EH (cell line): ENCODE measurements at places on chromosomes 6 and 20.
A peak's percentile ranks its signal among the peaks of the same experiment; 100 is the strongest.

- peak; percentile 85 for DNase-seq
These were observed 17.1 kb downstream of the OR2B2 start for GRCh38 chr6:27894839-27895762.

DNA sequence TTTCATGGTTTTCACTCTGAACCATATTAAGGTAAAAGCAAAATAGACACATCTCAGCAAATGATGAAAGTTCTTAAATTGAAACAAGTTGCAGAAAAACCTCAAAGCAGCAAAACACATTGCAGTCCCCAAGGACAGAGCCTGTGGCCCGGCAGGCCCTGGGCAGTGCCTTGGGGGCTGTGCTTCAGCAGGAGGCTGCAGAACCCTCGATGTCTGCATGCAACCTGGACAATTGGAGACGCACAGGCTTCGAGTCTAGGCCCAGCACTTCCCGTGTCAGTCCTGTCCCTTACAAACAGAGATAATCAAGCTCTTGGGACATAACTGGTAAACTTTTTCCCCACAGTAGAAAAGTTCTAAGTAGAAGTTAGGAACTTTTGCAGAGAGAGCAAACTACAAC is 9.2 kb downstream of the PYGB start:
- DNase-seq: no peak

DNA sequence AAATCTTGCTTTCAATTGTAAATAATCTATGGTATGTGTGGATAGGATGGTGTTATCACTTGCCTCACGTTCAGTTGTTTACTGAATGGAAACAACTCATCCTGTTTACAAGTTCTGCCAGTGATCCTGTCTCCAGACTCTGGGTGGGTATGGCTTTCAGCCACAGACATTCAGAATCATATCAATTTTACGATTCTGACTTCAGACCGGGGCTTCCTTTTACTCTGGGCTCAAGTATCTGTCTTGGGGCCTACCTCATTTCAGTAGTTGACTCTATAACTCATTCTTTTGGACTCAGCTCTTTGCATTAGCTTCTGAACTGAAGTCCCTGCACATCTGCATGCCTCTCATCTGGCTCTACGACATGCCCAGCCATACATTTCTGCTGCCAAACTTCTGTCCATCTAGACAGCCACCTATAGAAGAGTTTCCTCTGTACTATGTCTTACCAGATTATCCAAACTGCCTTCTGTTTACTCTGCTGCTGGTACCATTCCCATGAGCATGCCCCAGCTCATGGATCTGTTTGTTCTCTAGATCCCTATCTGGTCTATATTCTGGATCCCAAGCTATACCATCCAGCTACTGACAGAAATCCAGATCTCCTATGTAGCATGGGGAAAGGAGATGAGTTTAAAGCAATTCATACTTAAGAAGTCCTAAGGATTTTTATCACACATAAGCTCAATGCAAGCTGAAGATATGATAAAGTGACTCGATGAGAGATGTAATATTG is 34.3 kb downstream of the FYN start:
- no peak for DNase-seq

- peak; percentile 41 for DNase-seq
These were observed 21.9 kb upstream of the RREB1 start for GRCh38 chr6:7085911-7086310.

DNA sequence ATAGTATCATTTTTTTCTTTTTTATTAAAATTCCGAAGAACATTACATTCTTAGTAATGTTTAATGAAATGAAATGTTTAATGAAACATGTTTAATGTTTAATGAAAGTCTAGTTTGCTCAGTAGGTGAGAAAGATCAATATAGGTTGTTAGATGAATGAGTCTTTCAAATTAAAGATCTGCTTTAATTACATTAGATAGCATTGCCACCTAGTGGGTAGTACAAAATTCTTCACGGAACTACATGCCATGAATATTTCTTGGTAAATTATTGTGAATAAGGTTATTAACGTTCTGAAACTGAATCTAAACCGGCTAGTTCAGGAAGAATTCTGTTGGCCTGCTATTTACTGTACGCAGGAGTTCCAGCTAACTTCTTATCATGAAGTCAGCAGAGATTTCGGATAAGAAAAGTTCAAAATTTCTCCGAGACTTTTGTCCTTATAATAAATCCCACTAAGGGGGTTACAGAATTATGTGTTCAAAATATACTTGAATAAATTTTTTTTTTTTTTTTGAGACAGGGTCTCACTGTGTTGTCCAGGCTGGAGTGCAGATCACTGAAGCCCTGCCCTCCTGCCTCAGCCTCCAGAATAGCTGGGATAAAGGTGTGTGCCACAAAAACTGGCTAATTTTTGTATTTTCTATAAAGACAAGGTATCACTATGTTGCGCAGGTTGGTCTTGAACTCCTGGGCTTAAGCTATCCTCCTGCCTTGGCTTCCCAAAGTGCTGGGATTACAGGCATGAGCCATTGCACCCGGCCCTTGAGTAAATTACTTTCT is 7.9 kb upstream of the GMNN start:
- DNase-seq: peak; percentile 57

DNA sequence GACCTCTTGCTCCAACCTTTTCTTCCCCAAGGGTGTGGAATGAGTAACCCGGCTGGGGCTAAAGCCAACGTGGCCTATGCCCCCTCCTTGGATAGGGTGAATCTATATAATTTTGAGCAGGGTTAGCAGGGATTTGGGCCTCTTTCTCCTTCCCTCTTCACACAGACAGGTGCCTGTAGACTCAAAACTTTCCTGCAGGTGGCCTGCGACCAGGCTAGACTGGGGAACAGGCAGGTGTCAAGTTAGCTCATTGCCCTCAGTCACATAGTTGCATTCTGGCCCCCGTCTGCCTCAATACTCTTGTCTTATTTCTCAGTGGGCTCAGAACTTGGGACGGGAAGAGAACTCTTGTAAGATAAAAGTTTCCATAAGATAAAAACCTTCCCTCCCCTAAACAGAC is 243.0 kb downstream of the ATXN1 start:
- DNase-seq: no peak

DNA sequence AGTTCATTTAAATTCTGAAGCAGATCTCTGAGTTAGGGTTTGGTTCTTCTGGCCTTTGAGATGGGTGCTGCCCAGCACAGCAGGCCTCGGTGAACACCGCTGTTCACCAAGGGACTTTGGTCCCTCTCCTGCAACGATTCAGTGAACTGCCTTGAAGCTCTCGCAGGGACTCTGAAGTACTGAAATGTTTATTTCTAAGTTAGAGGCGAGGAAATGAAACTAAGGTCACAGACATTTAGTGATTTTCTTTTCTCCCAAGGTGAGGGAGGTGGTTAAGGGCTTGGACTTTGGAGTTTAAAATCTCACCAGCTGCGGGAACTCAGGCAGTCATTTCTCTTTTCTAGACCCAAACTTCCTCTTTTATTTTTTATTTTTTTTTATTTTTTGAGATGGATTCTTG is 26.2 kb downstream of the E2F3 start:
- no peak for DNase-seq

GRCh38 chr6:38501931-38502330 is 137.8 kb downstream of the BTBD9 start:
- DNase-seq: no peak

DNA sequence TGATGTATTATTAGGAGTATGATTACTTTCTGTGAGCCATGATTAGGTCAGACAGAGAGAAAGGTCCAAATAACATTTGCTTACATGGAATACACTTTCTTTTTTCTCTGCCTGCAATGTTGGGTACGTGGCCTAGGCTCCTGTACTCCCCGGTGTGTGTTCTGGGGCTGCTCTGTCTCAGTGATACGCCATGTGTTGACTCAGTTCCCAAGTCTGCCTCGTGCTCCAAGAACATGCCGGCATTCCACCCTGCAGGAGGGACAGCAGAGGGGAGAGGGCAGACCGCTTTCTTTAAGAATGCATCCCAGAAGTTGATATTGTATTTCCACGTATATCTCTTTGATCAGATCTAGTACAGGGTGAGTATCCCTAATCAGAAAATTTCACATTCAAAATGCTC is 33.3 kb upstream of the THBS2 start:
- DNase-seq: no peak

DNA sequence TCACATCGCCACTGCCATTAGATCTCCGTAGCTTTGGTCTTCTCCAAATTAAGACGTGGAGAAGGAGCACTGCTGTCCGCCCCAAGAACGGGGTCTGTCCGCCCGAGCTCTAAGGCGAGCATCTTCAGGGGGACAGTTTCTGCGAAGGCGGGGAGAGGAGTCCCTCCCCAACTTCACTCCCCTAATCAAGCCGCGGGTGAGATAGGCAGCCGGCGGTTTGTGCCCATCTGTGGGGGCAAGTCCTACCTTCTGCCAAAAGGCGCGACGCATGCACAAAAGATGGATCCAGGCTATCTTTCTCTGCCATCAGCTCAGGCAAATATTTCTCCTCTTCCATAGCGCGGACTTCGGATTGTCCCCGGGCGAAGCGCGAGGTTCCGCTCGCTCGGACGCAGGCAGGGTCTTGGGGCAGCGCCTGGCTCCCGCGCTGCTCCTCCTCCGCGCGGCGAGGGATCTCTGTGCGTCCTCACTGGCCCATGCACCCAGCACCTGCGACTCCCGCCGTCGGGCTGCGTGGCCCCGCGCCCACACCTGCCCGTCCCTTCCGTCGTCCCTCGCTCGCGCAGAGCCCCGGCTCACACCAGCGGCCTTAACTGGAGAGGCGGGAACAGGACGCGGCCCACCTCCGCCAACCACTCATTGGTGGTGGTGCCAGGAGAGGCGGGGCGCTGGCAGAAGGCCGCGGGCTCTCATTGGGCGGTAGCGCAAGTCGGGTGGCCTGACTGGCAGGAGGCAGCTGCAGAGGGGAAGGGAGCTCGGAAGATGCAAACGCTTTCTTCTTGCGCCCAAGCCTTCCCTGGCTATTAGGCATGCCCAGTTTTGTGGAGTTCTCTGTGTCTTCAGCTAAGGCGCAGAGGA is at the start of gene KHDRBS2:
TSS of gene KHDRBS2 (minus strand) at position 614 of the 858 bp plus-strand sequence.
- no peak for DNase-seq

- no peak for DNase-seq
These were observed 52.1 kb upstream of the DUSP22 start for GRCh38 chr6:240151-240550.

DNA sequence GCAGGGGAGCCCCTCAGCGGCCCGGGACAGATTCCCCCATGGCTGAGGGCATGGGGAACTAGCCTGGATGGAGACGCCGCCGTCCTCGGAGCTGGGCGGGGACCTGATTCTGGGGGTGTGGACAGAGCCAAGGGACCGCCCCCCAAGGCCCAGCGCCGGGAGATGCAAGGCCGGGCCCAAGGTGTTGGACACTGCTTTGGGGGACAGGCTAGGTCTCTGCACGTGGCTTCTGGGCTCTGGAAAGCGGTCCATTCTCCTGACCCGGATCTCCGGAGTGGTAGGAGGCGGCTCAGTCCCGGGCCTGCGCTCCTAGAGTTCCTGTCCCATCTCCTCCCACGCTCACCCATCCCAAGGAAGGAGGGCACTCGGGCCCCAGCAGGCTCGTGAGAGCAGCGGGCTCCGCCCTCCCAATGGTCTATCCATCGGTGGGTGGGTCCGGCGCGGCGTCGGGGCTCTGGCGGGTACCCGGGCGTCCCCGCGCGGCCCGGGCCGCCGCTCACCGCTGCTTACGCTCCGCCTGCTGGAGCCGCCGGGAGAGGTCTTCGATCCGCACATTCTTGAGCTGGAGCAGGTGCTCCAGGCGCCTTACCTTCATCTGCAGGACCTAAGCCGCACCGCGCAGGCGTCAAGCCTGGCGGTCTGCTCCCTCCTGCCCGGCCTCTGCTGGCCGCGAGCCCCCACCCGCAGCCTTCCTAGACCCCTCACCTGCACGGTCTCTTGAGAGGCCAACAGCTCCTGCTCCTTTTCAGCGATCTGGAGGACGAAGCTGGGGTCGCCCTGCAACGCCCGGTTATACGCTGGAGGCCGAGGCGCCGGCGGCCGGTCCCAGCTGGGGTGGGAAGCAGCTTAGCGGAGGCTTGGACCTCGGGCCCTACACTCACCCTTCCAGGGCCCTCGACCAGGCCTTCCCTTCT is 3.3 kb downstream of the SPEF1 start:
- DNase-seq: peak; percentile 64

GRCh38 chr20:59993736-59994430 is 35.7 kb downstream of the CDH26 start:
- no peak for DNase-seq

- DNase-seq: no peak
These were observed 101.4 kb downstream of the LIN28B start for GRCh38 chr6:105058316-105058715.
